ENCODE measurements at places on chromosomes 7 and 10.

DNA sequence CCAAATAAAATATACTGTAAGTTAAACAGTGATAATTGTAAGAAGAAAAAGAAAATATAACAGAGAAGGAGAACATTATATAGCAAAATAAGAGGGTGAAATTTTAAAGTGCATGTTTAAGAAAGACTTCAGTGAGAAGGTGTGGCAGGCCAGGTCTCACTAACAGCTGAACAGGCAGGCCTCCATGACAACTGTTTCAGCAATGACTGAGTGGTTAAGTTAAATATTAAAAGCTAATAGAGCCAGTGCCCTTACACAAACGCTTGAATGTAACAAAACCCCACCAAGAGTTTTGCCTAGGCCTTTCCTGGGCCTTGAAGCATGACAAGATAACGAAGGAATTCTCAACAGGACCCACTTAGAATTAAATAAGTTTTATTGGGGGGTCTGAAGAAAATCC lies 32.6 kb downstream of the CFAP43 start:
- no peak for DNase-seq

DNA sequence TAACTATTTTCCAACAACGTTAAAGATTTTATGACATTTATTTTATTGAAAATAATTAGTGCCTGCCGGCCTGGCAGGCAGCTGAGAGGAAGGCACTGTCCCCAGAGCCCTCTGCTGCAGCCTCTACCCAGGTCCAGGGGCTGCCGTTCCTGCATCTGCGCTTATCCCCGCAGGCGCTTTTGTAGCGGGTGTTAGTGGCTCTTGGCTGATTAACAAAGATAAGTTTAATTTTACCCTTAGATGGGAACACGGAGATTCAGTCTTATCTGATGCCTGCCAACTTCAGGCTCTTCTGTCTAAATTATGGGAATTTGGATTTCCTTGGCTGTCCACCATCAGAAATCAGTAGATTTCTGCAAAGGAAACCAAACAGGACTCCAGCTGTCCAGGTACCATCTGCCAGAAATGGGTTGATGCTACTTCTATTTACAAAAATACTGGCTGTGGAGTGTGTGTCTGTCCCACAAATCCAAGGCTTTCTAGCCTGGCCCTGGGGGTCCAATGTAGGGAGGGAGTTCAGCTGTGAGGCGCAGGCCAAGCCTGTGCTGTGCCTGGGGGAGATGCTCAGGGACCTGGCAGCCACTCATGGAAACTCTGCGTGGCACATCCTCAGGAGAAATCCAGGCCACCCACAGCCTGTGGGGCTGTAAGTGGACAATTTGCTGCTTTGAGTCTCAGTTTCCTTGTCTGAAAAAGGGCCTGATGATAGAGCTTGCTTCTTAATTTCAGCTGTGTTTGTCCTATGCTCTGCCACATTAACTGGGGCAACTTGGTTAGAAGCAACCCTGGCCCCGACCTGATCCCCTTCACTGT lies 62.0 kb upstream of the IGFBP3 start:
- no peak for DNase-seq

DNA sequence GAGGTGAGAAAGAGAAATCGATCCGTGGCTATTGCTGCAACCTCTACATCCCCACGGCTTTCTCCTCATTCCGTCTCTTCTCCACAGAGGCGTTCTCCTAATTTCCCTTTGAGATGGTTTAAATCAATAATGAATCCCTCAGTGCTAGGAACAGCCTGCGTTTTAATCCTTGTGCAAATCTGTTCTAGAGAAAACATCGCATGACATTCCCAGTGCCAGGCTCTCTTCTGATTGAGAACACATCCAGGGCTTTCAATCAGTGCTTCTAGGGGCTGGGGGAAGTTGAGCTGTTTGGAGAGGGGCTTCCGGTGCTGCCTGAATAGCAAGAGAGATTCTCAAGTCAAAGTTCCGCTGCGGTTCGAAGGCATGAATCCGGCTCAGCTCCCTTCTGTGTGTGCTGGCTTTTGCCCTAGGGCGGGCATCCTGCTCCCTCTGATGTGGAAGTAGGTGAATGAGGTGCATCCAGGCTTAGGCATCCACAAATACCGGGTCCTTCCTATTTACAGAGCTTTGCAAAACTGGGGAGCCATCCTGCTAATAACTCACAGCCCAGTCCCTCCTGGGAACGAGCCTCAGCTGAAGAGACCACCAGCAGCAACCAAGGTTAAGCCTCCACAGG lies 62.8 kb downstream of the CHST15 start:
- DNase-seq: no peak

GRCh38 chr10:120600871-120601649 lies 144.0 kb downstream of the PLPP4 start:
- no peak for DNase-seq

- no peak for DNase-seq
These were observed 39.5 kb downstream of the C7orf33 start for GRCh38 chr7:148630078-148630477.

DNA sequence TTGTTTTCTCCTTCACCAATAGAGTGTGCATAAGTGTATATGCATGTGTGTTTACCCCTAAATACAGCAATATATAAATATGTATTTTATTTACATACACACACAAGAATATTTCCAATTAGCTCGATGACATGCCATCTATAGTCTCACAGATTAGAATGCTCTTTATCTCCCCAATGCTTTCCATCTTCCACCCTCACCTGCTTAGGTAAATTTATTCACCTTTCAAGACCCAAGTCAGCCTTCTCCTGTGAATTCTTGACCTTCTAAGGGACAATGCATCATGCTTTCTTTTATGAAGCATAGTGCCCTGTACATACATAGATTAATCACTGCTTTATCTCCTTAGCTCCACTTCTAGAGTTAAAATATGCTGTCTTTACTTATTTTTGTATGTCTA lies 49.7 kb downstream of the SEMA3A start:
- no peak for DNase-seq

GRCh38 chr7:142553216-142553615 lies 196.1 kb upstream of the PRSS1 start:
- DNase-seq: no peak

DNA sequence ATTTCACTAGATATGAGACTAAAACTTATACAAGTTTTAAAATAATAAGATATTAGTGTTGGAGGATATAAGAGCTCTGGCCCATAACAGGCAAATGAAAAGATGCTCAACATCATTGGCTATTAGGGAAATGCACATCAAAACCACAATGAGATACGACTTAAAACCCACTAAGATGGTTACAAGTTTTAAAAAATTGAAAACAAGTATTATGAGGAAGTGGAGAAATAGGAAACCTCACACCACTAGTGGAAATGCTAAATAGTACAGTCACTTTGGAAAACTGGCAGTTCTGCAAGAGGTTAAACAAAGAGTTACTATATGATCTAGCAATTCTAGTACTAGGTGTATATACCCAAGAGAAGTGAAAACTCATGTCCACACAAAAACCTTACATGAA lies 17.2 kb downstream of the PANK1 start:
- DNase-seq: no peak

GRCh38 chr7:29641651-29642050 lies 78.0 kb downstream of the PRR15 start:
- DNase-seq: no peak

- DNase-seq: peak; percentile 88
These were observed 27.7 kb upstream of the MYH16 start for GRCh38 chr7:99244939-99245338.

DNA sequence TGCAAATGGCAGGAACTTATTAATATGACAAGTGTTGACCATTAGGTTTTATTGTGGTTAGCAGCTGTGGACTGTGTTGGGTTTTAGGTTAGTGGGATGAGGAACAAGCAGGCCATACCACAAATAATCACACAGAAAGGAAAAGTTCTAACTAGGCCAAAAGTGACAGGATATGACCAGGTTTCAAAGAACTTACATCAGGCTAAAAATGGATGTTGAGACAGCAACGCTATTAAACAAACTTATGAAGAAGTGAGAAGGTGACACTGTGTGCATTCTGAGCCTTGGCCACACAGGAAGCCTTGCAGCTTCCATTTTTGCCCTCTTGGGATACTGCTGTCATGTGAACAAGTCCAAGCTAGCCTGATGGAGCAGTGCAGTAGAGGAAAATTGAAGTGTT lies 568.8 kb downstream of the HTR7 start:
- DNase-seq: peak; percentile 67

GRCh38 chr7:120079704-120080103 lies 193.3 kb upstream of the KCND2 start:
- no peak for DNase-seq

DNA sequence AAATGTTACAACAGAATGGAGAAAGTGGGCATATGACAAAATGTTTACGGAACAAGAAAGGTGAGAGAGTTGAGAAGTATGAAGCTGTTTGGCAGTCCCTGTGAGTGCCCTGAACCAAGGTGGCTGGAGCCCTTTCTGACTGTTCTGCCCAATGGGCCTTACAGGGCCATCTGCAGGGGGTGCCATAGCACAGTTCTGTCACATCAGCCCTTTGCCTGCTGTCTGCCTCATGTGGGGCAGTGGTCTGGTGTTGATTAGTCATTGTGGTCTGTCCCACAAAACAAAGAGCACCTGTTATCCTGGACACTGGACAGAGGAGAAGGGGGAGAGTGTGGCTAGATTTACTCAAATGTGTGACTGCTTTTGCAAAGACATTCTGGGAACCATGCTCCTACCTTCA lies 51.5 kb upstream of the OSBPL3 start:
- no peak for DNase-seq

DNA sequence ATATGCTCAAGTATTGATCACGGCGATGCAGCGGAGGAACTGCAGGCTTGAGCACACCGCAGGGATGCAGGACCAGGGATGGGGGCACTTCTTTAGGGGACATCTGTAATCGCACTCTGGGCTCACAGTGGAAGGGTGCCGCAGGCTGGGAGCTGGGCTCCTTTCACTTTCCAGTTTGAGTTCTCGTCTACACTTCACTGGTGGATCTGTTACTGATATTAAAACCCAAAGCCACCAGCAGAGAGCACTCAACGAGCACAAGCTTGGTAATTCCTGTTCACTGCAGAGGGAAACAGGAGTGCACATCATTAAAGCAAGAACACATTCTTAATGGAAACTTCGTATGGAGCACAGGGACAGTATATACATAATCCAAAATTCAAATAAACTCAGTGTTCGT lies 91.3 kb downstream of the PARD3 start:
- peak; percentile 52 for DNase-seq

GRCh38 chr10:33795529-33795928 lies 461.1 kb upstream of the NRP1 start:
- DNase-seq: no peak

DNA sequence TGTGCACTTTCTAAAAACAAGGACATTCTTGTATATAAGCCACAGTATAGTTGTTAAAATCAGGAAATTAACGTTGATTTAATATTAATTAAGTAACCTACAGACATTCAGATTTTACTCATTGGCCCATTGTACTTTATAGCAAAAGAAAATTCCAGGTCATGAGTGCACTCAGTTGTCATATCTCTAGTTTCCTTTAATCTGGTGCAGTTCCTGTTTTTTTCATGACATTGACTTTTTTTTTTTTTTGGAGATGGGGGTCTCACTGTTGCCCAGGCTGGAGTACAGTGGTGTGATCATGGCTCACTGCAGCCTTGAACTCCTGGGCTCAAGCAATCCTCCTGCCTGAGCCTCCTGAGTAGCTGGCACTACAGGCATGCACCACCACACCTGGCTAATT lies 24.1 kb downstream of the R3HCC1L start:
- DNase-seq: no peak

GRCh38 chr7:81299711-81300110 lies 380.9 kb upstream of the SEMA3C start:
- no peak for DNase-seq

GRCh38 chr10:119501690-119502089 lies 40.8 kb downstream of the RGS10 start:
- no peak for DNase-seq

DNA sequence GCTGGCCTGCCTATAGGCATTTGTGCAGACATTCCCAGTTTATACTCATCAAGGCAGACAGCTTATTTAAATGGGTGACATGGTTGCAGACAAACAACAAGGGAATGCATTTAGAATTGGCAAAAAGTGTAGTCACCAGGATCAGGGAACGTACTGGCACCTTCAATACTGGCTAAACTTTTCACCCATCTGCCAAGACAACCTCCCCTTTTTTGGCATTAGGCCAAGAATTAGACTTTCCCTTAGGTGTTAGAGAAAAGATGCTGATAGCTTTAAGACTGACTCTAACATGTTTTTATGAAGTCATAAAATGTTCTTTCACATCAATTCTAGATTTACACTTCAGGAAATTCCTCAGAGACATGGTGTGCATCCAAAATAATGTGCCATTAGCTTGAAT lies 365.9 kb downstream of the PHTF2 start:
- no peak for DNase-seq

DNA sequence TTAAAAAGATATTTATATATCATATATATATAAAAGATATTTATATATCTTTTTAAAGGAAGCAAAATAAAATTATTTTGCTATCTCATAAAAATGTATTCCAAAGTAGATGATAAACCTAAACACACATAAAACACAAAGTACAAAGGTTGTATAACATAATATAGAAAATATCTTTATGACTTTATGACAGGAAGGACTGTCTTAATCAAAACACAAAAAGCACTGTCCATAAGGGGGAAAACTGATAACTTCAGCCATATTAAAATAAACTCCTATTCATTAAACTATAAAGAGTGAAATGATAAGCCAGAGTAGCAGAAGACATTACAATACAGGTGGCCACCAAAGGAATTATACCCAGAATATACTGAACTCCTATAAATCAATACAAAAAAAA lies 34.8 kb downstream of the KDM7A start:
- no peak for DNase-seq

DNA sequence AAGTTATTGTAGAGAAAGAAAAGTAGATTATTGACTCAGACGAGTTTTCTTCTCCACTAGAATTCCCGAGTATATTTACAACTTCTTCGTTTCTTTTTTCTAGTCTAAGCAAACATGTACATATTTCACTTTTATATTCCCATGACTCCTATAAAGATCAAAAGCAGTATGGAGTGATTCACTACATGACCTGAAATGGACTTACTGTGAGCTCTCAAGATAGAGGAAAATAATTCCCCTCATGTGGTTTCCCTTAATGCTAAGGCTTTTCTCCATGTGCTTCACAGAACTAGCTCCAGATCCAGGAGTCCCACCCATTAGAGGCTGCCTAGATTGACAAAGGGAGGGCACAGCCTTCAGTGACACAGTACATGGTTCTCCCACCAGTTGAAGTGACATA lies 823.1 kb upstream of the LRRTM3 start:
- no peak for DNase-seq

GRCh38 chr10:124542336-124542735 lies 80.7 kb downstream of the LHPP start:
- no peak for DNase-seq

GRCh38 chr7:77687100-77687746 lies 9.0 kb upstream of the RSBN1L start:
- DNase-seq: no peak

DNA sequence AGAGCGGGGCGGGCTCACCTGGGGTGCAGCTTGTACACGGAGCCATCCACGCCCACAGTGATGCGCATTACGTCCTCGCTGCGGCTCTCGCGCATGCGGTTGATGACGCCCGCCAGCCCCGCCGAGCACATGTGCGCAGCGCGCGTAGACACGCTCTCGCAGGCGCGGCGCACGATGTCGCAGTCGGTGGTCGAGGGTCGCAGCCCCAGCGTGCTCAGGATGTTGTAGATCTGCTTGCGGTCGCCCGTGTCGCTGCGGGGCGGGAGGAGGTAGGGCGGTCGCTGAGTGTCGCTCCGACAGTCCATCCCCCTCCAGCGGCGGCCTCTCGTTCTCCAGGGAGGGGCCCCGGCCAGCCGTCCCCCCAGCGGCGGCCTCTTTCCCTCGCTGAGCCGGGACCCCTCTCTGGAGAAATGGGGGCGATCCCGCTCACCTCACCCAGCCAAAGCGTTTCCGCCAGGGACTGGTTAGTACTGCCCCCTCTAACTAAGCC lies 4.4 kb upstream of the MYL7 start:
- DNase-seq: no peak

GRCh38 chr7:74599244-74599643 lies 58.3 kb upstream of the GTF2I start:
- DNase-seq: no peak

Measured in kidney capillary endothelial cell (primary cell).